Pancreas (tissue), 10 donors: ENCODE measurements at places on chromosomes 1 and 21. TPM values are rescaled to one million over a fixed set of nuclear protein-coding genes. Genes with fewer than 3 reads are reported as not detected.

Gene FMO1
- total RNA-seq = 2.5 TPM

Gene ORC1
- total RNA-seq = 0.43 TPM

Gene ADCY10
- total RNA-seq = 0.31 TPM

Gene VASH2
- total RNA-seq = 1.9 TPM

Gene S100A14
- total RNA-seq = 3.6 TPM

Gene USH2A
- total RNA-seq = 0.09 TPM

Gene TMEM79
- total RNA-seq = 0.95 TPM

Gene UBASH3A
- 0.34 TPM for total RNA-seq

Gene LIPI
- total RNA-seq = not detected

Gene OR2G6
- not detected for total RNA-seq

Gene TRAF3IP3
- 1.5 TPM for total RNA-seq

Gene TARDBP
- 53.2 TPM for total RNA-seq

Gene ZSCAN20
- total RNA-seq = 1.2 TPM

Gene CAMK2N1
- 3.4 TPM for total RNA-seq

Gene S100B
- 4.7 TPM for total RNA-seq

Gene ARID4B
- total RNA-seq = 20.1 TPM

Gene CD5L
- not detected for total RNA-seq

Gene UBL4B
- total RNA-seq = not detected

Gene AHCTF1
- 11.1 TPM for total RNA-seq

Gene SPRR2E
- total RNA-seq = not detected

Gene KRTAP12-2
- not detected for total RNA-seq

Gene PRPF38A
- total RNA-seq = 19.7 TPM

Gene PPT1
- 37.8 TPM for total RNA-seq
